ENCODE measurements at places on chromosomes 7 and 10.

DNA sequence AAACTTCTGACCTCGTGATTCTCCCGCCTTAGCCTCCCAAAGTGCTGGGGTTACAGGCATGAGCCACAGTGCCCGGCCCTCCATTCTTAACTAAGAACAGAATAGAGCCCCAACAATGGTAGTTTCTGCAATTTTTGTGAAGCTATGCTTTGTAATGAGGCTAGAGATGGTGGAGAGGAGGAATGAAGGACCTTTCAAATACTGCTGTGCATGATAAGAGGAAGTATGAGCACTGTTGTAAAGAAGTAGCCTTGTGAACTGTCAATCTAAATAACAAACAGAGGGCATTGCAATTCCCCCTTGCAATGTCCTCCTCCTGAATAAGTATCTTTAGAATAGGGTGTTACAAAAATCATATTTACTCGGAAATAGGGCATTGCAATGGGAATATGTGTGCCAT, 70.2 kb downstream of the EVX1 start:
- no peak for DNase-seq

DNA sequence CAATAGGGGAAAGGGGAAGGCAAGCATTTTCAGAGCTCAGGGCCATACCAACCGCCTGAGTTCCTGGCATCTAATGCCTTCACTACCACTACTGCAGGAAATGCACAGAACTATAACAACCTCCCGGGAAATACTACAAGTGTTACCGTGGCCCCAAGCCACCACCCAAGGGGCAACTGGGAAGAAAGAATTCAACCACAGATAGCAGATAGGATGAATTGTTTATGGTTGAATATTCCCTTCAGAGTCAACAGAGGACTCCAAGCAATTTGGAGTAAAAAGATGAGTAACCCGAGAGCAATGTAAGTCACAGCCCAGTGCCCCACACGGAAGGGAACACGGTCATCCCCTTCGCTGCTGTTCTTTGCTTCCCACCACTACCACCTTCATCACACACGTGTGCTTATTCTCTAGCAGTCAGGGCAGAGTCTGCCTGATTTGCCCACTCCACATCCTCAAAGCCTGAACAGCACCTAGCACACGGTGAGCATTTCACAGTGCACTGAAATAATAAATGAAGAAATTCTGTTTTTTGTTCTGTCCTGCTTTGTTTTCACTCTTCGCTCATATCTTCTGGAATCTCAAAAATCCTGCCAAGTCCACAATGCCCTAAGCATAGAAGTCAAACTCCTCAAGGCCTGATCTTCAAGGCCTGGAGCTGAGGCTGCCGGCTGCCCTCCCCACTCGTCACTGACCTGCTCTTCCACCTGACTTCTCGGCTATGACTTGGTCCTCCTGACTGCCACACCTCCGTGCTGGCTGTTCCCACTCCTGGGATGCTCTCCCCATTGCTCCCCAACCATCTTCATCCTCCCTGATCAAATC, 221.1 kb downstream of the KCNMA1 start:
- DNase-seq, result no peak

DNA sequence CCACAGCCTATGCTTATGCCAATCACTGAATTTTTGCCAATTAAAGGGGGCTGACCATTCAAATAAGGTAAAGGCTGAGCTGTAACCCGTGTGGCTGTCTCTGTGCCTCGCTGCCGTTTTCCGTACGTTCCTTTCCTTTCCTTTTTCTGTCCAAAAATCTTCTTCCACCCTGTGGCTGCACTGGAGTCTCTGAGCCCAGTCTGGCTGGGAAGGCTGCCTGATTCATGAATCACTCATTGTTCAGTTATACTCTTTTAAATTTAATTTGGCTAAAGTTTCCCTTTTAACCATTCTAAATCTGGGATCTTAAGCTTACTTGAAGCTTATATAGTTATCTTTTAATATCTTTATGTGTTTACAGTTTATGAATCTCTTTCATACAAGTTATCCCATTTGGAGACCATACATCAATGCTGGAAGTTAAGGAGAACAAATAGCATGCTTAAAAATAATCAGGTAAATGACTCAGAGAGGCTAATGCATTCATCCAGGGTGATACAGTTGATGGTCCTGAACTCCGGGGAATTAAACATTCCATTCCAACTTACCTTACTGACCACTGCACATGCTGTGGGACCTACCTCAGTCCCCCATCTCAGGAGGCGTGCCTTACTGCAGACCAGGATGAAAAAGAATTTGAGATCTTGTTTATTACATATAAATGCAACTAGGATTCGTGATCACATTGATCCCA, 385.3 kb upstream of the ADARB2 start:
- DNase-seq, result no peak

DNA sequence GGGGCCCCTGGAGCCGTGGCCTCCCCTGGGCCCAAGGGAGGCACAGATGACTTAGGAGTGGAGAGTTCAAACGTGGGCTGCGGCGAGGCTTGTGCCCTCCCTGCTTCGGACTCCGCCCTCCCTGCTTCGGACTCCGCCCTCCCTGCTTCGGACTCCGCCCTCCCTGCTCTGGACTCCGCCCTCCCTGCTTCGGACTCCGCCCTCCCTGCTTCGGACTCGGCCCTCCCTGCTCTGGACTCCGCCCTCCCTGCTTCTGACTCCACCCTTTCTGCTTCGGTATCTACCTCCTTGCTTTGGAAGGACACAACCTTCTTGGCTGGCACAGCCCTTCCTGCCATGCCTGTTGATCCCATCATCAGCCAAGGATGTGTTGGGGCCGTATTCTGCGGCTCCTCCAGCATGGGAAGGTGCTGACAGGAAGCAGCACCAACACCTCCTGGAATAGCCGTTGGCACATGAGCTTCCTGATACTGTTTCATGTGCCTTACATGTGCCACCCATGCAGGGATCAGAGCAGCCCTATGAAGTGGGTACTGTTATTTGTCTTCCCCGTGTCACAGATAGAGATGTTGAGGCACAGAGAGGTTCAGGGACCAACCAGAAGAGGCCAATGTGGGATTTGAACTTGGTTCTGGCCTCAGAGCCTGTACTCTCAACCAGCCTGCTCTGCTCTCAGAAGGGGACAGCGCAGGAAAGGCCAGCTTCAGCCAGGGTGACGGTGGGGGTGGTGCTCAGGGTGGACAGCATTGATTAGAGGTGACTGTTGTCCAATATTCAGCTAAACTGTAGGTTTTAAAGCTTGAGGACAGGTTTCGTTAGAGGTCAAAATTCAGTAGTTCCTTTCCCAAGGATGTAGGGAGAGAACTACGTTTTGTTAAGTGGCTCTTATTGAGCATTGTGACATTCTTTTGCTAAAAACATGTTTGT, 114.5 kb downstream of the NKX6-2 start:
- no peak for DNase-seq

GRCh38 chr7:78649976-78650375, 803.5 kb downstream of the MAGI2 start:
- DNase-seq, result no peak

- DNase-seq, result no peak
These were observed 606.0 kb downstream of the INHBA start for GRCh38 chr7:41096917-41097316.

DNA sequence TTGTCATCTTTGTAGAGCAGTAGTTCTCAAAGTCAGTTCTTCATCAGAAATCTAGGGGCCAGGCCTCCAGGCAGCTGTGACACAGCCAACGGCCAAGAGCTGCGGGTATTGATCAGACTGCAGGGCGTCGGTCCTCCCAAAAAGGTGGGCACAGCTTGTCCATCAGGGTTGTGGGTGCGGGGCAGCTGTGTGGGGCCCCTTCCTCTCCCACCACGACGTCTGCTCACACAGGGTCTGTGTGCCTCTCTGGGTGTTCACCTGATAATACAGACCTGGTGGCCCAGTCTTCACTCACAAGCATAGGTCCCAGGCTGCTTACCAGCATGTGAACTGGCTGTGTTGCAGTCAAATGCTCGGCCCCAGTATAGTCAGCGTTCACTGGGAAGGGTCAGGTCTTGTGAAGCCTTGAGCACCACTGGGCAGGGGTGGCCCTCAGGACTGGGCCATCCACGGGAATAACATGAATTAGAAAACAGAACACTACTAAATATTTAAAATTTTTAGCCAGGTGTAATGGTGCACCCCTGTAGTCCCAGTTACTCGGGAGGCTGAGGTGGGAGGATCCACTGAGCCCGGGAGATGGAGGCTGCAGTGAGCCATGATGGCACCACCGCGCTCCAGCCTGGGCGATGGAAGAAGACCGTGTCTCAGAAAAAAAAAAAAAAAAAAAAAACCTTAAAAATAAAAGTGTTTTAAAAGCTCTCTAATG, 102.8 kb upstream of the DIP2C start:
- no peak for DNase-seq

DNA sequence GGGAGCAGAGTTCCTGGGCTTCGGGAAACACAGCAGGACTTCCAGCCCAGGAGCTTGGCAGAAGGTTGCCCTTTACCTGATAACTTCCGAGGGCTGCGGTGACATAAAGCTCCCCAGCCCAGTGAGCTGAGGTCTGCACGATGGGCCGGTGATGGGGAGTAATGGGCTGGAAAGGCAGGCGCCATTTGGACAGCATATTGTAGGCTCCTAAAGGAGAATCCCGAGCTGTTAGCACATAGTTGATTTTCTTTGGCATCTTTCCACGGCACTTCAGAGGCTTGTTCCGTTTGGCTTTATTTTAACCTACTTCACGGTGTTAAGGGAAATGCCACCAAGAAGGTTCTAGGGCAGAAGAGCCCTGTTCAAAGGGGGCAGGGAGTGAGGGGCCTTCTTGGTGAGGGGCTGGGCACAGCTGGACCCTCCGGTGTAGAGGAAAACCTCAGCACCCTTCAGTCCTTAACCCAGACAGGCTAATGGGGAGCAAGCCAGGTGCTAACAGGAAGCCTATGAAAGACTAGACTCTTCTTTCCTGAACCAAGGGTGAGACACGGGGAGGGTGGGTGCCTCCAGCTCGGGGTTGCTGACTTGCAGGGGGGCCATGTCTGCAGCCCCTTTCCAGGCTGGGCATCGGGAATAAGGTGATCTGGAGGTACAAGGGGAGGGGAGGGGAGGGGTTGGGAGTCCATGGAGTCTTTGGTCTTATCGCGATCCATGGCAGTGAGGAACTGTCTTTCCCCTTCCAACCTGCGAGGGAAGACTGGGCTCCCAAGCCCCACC, 347.7 kb downstream of the GLRX3 start:
- no peak for DNase-seq

DNA sequence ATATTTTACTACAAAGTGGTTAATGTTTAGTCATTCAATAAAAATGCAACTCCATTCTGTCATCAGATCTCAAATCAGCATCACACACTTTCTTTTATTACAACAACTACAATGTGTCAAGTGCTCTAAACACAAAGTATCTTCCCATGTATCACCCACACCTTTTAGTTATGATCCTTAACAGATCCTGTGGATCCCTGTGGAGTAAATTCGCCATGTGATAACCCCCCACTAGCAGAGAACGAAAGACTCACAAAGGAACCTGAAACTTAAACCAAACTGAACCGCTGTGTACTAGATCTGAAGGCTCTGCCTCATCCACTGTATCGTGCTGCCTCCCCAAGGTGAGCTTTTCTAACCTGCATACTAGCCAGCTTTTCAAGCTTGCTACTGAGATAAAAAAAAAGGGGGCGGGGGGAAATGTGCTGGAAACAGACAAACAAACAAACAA, 1.7 kb downstream of the DPY19L1 start:
- no peak for DNase-seq

GRCh38 chr10:14924013-14924412, 29.9 kb downstream of the DCLRE1C start:
- DNase-seq, result no peak

DNA sequence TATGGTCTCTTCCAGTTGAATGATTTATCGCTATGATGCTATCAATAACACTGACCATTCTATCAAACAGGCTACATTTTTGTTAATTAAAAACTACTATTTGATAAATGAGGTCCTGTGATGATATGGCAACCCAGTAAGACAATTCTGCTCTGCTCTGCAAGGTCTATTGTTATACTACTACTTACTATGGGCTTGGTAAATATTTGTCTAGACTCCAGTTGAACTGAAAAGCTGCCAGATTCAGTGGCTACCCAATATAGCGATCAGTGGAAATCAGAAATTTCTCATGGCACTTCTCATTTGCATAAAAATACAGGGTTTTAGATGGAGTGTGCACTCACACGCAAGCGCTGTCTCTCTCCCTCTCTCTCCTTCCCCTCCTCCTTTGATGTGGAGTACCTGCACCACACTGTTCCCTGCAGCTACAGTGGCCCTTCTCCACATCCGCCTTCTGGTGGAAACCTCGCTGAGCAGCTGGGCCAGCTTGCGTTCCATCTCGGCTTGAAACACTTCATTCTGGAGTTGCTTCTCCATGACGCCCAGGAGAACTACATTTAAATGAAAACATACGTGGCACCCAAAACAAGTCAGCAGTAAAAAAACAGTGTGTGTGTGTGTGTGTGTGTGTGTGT, 77.9 kb downstream of the KIAA1549 start:
- DNase-seq, result no peak

DNA sequence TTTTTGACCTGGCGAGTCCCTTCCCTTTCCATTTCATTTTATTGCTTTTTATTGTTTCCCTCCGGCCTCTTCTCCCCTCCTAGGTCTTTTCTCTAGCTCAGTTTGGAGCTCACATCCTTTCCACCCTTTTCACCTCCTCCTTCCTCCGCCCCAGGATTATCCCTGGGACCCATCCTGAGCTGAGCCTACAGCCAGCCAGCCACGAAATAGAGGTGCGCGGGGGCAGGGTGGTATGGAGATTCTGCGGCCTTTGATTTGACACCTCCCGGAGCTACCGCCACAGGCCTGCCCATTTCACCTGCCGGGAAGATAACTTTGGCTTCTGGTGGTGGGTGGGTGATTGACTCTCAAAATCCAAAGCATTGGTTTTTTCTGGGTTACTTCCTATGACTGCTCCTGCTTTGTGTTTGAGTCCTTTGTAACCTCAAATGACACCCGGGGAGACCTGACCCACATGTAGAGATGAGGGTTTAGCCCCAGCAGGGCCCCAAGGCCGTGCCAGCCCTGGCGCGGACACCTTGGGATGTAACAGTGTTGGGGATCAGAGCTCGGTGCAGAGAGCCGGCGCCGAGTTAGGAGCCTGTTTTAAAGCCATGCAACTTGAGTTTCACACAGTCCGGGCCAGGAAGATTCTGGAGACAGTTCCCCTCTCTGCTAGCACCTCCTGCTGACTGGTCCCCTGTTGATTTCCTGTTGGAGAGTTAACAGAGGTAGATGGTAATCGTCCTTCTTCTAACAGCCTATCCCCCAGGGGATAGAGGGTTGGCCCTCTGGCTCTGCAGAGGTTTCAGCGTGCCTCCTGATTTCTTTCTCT, 1.5 kb downstream of the DUSP5 start:
- DNase-seq, result peak; percentile 34

All from inflammatory macrophage (primary cell).